Dermis blood vessel endothelial cell (primary cell): ENCODE measurements at places on chromosomes 13 and 19.

GRCh38 chr19:44748426-44749254 lies at the start of gene BCL3:
Gene BCL3 (plus strand): TSS chr19:44748708. CDS start chr19:44748791, 83 bp downstream.
- DNase-seq, result peak; percentile 59

DNA sequence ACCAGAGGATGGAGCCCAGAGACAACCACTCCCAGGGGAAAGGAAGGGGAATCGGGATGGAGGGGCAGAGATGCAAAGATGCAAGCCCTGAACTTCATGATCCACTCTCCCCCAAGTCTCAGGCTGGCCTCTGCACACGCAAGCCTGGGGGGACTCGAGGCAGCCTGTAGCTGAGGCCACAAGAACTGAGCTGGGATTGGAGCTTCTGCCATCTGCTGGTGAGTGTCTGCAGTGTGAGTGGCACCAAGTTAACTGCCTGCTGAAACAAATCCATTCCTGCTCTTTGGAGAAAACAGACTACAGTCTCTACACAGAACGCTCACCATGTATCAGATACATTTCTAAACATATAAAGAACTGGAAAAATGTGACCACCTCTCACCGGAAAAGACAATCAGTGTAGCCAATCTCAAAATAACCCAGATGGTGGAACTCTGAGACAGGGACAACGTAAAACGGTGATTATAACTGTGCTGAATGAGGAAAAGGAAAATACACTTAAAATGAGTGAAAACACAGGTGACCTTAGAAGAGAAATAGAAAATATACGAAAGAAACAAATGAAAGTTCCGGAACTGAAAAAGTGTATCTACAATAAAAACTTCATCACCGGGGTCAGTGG lies 62.1 kb downstream of the KLF2 start:
- DNase-seq, result peak; percentile 87

DNA sequence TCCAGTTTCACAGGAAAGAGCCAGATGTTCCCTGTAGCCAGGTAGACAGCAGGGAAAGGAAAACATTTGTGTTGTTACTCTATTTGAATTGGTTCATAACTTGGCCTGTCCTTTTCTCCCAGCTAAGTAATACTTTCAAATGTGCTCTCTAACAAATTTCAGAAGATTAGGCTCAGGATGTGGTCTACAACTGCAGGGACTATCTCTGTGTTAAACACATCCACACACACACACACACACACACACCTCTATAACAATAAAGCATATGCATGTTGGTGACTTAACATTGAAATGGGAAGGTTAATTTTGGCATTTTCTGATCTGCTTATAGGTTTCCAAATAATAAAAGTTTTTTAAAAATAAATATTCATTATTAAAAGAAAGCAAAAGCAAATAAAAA lies 316.0 kb upstream of the ARGLU1 start:
- no peak for DNase-seq

- peak; percentile 37 for DNase-seq
Measured at GRCh38 chr19:42252365-42253244, 2.3 kb downstream of the ERF start.

DNA sequence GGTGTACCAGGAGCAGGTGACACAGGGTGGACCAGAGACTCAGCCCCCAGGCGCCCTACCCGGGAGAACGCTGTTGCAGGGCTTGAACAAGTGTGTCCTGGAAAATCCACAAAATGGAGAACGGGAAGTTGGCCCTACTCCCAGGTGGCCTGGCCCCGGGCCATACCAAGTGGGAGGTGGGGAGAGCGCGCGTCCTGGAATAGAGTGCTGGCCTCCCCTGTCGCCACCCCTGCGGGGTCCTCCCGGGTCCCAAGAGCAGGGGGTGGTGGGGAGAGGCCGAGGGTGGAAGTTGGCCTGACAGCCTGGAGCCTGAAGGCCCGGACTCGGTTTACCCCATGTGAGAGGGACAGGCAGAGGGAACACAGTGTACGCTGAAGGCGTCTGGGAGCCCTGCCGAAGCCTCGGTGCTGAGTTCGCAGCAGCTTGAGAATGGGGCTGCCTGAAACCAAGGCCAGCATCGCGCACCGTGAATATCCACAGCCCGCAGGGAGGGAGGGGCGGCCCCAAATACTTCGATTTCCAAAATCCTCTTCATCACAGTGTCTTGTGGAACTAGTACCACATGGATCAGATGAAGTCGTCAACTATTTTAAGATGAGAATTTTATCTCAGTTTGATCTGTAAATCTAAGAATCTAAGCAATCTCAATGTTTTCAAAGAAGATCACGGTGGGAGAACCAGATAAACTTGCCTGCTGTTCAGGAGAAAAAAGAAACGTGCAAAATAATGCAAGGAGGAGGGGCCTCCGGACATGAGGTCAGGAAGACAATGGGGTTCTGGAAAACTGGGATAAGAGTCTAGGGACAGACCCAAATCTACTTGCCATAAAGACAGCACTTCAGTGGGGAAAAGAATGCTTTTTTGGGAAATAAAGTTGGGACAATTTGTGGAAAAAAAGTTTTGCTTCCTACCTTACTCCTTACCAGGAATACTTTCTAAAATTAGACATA lies 10.4 kb upstream of the KLF16 start:
- peak; percentile 48 for DNase-seq

DNA sequence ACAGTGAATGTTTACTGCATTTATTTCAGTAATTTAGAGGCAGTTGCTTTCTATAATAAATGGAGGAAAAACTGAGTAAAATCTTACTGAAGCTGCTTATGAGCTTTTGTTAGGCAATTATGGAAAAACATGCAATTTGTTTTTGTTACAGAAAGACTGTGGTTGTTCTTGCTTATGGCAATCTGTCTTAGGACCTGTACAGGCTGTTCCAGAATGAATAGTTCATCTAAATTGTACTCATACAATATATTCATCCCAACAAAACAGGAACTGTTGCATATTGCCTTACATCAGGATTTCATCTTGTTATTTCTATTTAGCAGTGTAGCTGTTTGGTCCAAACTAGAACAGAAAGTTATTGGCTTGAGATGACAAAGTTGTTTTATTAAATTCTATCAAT lies 199.2 kb downstream of the NALCN start:
- no peak for DNase-seq

- DNase-seq, result no peak
Measured at GRCh38 chr13:50893211-50893852, 16.3 kb upstream of the RNASEH2B start.

DNA sequence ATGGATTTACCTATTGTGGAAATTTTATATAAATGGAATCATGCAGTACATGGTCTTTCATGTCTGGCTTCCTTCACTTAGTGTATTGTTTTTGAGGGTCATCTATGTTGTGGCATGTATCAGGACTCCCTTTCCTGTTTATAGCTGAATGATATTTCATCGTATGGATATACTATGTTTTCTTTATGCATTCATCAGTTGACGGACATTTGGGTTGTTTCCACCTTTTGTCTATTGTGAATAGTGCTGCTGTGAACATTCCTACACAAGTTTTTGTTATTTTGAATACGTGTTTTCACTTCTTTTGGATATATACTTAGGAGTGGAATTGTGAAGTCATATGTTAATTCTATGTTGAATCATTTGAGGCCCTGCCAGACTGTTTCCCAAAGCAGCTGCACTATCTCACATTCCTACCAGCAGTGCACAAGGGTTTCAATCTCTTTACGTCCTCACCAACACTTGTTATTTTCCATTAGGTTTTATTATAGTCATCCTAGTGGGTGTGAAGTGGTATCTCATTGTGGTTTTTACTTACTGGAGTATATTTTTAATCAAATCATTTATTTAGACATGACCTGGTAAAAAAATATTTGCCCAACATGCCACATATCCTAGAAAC lies 262.7 kb downstream of the DLEU7 start:
- DNase-seq, result peak; percentile 9

DNA sequence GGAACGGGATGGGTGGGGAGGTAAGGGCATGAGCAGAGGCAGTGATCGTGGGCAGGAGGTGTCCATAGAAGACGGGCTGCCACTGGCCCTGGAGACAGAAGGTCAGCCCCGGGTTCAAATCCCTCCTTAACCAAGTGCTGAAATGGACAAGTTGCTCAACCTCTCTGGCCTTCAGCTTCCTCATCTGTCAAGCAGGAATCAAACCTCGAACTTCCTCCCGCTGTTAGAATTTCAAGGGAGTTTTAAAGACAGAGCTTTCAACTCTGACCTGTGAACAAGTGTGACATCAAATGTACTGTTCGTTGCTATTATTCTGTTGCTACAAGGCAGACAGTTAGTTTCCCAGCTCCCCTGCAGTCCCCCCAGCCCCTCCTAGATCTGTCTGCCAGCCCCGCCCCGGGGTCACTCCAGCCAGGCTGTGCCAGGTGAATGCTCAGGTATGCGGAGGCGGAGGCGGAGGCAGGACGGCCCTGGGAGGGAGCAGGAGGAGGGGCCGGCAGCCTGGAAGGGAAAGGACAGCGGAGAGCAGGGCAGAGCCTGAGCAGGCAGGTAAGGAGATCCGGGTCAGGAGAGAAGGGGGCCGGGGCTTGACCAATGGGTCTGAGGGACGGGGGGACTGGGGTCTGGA lies at the start of gene EPS8L1:
EPS8L1 (plus strand) TSS at position 499 of the 628 bp plus-strand sequence. CDS start 576 bp downstream, outside the sequence.
- DNase-seq, result no peak

DNA sequence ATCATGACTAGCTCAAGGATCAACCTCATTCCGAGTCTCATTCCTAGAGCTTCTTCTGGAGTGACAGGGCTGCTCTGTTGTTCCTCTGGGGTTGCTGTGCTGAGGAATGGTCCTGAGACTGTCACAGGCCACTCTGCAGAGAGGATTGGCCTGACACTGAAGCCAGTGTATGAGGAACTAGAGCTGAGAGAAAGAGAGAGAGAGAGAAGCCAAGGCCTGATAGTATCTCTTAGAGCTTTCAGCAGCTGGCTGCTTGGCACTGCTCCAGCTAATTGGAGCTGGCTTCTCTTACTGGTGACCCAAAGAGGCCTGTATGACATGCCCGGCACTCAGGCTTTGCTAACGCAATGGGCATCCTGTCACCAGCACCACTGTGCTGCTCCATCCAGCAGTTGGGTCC lies 73.4 kb upstream of the FLT1 start:
- peak; percentile 37 for DNase-seq

GRCh38 chr19:19538061-19538784 lies at the start of gene CILP2:
Gene CILP2 (plus strand): TSS chr19:19538265. CDS start chr19:19538350, 85 bp downstream.
- no peak for DNase-seq

GRCh38 chr13:71727042-71727441 lies 140.0 kb downstream of the DACH1 start:
- DNase-seq, result no peak

DNA sequence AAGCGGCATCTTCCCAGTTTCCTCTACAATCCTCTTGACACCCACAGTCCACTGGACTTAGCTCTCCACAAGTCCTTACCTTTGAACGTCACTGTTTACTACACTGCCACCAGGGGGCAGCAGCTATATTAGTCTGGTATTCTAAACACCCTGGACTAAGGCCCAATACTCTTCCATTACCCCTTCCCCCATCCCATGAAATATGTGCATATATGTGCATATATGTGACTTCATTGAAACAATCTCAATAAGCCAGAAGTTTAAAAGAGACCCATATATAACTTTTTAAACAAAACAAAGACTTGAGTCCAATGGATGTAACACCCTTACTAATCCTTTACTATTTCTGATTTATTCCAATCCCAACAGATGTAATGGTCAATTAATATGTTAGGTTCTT lies 15.5 kb downstream of the GGACT start:
- peak; percentile 93 for DNase-seq

DNA sequence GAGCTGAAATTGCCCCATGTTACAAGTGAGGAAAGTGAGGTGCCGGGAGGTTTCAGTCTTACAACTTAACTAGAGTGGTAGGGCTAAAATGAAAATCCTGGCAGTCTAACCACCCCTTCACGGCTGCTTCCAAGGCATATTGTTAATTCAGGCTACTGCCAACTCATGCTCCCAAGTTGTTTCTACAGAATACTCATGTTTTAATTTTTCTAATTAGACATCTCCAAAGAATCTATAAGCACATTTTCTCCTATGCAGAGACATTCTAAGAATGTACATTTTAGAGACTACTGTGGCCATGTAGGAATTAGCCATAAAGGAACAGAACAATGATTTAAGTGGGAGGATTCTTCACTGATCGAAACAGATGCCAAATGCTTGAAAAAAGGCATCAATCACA lies 7.0 kb upstream of the TSC22D1 start:
- no peak for DNase-seq

DNA sequence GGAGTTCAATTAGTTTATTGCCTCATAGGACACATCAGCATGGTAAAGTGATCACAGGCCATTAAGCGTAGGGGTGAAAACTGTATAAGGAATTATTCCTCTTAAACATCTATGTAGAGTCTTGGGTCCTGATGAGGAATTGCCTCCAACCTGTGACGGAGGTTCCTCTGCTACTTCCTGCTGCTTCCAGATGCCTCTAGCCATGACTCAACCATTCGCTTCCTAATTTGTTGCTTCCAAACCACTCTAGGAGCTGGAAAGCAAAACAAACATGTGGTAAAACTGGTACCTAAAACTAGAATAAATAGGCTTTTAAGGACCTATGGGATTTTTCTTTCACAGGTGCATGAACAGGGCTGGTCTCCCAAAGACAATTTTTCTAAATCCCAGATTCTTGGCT lies 253.8 kb downstream of the KLF12 start:
- DNase-seq, result peak; percentile 66

DNA sequence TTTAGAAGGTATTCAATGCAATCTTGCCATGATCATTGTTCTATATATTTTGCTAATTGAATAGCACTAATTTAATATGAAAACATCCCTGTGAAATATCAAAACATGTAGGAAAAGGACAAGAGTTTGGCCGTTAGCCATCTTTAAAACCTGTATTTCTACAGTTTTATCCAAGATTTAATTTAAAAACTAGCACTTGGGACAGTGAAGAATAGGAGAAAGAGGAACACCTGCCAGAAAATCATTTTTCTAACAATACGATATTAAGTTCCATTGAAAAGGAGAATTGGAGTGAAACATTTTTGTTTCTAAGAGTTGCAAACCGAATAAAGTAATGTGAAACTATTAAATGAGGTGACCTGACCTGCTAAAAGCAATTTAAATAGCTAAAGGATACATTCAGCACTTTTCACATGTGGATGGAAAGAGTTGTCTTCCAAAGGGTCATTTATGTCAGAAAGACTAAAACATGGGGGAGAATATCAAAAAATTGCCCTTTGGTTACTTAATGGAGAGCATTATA lies 1673.6 kb upstream of the MIR17HG start:
- no peak for DNase-seq

GRCh38 chr13:23632048-23632582 lies 61.9 kb downstream of the TNFRSF19 start:
- DNase-seq, result no peak

GRCh38 chr13:105084931-105085330 lies 1450.5 kb downstream of the EFNB2 start:
- DNase-seq, result no peak

- DNase-seq, result peak; percentile 69
Measured at GRCh38 chr19:1324806-1325567, 39.3 kb downstream of the EFNA2 start.

DNA sequence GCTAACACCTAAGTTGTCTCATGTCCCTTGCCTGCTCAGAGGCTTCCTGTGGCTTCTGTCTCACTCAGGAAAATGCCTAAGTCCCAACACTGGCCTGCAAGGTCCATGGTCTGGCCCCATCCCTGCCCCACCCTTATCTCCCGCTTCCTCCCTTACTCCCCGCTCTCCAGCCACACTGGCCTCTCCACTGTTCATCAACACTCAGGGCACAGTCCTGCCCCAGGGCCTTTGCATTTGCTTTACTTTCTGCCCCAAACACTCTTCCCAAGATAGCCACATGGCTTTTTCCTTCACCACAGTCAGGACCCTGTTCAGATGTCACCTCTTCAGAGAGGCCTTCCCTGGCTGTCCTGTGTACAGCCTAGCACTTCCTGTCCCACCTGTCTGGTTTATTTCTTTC lies 32.1 kb upstream of the IGSF23 start:
- no peak for DNase-seq

GRCh38 chr19:13425151-13425550 lies 81.1 kb downstream of the CACNA1A start:
- no peak for DNase-seq
